ENCODE measurements at places on chromosomes 16 and 17.

- DNase-seq, result no peak
These were observed 111.8 kb downstream of the SDK2 start for GRCh38 chr17:73532421-73532901.

DNA sequence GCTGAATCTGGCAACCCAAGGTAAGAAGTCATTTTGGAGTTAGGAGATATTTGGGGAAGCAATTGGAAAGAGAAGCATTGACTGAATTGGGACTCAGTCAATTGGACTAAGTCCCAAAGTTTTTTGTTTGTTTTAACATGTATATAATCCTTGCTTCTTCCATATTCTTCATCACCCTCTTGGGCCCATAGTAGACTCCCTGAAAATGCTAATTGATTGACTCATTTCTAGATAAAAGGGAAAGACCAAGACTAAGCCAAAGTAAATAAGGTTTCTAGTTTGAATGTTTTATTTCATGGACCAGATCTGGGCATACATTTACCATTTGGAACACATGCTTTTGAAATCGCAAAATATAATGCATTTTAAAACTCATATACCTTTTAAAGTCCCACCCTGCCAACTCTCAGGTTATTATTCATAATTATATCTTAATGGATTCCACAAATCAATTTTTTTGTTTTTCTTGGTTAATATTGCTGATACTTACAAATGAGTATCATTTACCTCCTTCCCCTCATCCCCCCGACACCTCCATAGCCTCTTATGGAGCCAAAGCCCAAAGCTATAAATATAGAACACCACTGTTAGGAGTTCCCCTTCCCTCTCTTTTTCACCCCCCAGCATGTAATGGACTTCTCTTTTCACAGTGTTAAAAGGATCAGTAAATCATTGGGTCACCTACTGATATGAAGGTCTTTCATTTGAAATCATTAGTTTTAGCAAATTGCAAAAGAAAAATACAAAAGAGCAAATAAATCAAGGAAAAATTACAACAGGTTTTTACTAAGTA is 674.0 kb upstream of the SOX9 start:
- no peak for DNase-seq

- DNase-seq, result no peak
These were observed 14.6 kb upstream of the CPPED1 start for GRCh38 chr16:12818326-12818725.

GRCh38 chr17:73683771-73684170 is 39.5 kb upstream of the SDK2 start:
- DNase-seq, result no peak

GRCh38 chr17:18368946-18369345 is 5.6 kb upstream of the SHMT1 start:
- DNase-seq, result peak; percentile 6

DNA sequence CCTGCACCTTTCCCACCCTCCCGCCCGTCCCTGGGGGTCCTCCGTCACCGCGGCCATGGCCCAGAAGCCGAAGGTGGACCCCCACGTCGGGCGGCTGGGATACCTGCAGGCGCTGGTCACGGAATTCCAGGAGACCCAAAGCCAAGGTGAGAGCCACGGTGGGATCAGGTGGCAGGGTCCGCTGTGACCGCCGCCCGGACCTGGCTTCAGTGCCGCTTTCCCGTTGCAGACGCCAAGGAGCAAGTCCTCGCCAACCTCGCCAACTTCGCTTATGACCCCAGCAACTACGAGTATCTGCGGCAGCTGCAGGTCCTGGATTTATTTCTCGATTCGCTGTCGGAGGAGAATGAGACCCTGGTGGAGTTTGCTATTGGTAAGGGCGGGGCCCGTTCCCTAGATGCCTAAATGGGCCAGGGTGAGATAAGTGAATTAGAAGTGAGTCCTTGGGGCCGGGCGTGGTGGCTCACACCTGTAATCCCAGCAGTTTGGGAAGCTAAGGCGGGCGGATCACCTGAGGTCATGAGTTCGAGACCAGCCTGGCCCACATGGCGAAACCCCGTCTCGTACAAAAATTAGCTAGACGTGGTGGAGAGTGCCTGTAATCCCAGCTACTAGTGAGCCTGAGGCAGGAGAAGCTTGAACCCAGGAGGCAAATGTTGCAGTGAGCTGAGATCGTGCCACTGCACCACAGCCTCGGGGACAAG is 617 bp downstream of the ARMC7 start:
- DNase-seq, result no peak

GRCh38 chr17:7241783-7242716 is at the start of gene GABARAP:
Gene GABARAP (minus strand): TSS chr17:7242449. CDS start chr17:7242330, 119 bp downstream.
- DNase-seq, result peak; percentile 88

DNA sequence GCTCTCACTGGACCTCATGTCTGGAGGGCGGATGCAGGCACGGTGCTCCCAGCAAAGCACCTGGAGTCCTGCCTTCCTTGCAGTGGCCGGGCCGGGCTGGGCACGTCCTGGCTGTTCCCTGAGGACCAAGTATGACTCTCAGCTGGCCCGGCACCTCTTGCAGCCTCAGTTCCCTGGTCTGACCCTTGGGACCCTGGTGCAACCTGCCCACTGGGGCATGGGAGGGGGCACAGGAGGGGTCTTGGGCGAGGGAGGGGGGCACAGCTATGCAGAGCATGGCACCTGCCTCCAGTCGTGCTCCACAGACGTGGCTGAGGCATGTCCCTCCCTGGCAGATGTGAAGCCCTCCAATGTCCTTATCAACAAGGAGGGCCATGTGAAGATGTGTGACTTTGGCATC is 19.6 kb downstream of the MAP2K3 start:
- no peak for DNase-seq

GRCh38 chr17:5361426-5361825 is 58.0 kb downstream of the NUP88 start:
- DNase-seq, result no peak

GRCh38 chr16:2841606-2842339 is 11.7 kb downstream of the ZG16B start:
- no peak for DNase-seq

DNA sequence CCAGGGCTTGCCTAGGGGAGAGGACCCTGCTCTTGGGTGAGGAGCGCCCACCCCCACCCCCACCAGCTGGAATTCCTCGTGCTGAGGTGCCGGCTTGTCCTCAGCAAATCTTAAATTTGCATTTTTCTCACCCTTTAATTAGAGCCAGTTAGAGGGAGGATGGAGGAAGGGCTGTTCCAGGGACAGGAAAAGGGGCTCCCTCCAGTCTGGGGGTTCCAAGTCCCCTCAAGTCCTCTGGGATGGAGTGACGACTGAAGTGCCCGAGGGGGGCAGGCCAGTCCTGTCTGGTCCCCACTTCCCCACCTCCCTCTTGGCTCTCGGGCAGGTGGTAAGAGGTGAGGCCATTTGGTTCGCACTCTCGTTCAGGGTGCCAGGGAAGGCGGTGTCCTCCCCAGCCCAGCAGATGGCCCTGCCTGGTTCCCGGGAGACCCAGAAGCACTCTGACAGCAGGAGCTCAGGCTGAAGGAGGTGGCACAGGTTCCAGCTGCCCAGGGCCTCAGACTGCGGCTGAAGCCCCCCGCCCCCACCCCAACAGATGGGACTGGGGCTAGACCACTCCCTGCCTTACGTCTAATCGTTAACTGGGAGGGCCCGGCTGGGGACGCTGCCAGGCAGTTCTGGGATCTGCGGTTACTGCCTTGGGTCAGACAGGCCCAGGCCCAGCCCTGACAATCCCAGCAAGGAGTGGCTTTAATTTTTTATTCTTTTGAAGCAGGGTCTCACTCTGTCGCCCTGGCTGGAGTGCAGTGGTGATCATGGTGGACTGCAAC is 2.2 kb downstream of the RAB26 start:
- peak; percentile 13 for DNase-seq

GRCh38 chr17:65800655-65801054 is 239.2 kb upstream of the AXIN2 start:
- DNase-seq, result no peak

GRCh38 chr17:3892095-3892998 is 506 bp downstream of the CAMKK1 start:
- peak; percentile 63 for DNase-seq

DNA sequence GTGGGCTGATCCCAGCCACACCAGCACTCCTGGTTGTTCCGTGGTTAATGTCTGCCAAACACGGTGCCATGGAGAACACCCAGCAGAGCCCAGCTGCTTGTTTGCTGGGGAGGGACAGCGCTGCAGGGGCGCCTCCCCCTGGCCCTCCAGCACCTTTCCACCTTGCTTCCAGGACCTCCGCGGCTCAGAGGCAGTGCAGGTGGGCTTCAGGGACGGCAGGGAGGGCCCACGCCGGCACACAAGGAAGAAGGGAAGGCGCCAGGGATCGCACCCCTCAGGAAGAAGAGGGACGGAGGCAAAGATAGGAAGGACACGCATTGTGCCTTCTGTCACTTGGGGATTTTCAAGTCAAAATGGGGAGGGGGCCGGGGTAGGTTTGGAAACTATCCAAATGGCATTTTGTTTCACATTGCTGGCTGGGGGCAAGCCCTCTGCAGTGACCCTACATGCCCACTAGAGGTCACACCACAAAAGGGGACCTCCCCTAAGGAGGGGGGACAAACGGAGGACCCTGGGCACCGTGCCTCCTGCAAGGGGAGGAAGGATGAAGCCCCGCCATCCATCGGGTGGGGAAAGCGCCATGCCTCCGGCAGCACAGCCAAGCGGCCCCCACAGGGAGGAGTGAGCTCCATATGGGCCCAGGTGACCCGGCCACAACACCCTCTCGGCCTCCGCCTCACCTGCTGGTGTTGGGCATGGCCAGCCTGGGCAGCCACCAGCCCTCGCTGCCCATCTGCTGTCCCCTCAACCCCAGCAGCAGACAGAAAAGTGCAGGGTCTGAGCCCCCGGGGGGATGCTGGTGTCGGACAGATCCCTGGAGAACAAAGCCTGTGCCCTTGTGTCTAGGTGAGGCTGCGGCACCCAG is 7.5 kb upstream of the C16orf95 start:
- peak; percentile 11 for DNase-seq

DNA sequence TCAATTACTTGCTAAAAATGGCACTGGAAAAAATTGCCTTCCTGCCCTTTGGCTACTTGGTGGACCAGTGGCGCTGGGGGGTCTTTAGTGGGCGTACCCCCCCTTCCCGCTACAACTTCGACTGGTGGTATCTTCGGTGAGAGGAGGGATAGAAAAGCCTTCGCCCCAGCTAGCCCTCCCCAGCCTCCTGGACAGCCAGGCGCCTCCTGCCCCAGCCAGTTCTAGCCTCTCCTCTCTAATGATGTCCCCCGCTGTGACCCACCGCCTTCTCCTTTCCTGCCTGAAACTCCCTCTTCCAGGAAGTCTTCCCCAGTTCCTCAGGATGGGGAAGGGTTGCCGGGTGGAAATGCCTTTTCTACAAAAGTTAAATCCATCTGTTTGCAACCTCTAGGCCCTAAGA is 6.2 kb downstream of the ACE start:
- no peak for DNase-seq

DNA sequence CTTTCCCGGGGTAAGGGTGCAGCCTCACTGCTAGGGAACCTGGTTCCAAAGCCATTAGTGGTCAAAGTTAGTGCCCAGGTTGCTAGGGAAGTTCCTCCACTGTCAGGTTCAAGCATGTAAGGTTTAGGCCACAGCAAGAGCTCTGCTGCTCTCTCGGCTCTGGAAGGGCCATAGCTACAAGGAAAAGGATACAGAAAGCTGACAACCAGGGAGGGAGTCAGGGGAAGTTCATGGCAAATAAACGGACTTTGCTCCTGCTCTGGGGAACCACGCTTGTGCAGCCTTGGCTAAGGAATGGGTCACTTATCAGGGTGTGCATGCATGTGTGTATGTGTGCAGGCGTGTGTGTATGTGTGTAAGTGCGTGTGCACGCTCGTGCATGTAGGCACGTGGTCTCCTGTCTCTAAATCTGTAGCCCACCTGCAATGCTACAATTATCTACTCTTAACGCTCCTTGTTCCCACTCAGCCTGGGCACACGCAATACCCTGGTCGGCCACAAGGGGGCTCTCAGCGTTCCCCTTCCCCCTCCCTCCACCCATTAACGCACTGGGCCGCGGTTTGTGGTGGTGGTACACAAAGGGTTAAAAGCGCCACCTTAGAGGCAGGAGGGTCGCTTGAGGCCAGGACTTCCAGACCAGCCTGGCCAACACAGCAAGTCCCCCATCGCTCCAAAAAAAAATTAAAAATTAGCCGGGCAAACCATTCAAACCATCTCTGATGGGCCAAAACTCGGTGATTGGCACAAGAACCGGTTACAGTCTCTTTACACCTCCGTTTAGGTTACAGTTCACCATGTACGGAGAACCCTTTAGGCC is 48.4 kb upstream of the KDM8 start:
- peak; percentile 15 for DNase-seq

GRCh38 chr16:73321853-73322252 is 273.9 kb upstream of the ZFHX3 start:
- DNase-seq, result no peak

DNA sequence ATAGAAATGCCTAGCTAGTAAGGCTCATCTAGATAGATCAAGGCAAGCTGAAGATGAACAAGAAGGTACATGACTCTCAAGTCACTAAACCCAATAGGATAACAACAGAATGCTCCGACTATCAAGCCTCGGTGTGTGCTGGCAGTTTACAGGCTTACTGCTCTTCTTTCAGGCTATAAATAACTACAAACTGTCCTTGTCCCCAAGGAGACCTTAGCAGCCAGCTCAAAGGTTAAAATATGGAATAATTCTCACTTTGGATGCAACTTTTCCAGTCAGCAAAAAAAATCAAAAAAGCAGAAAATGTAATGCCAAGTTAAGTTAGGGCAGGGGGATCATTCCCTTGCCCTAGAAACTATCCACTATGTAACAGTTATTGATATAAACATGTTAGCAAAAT is 44.6 kb downstream of the SPOP start:
- no peak for DNase-seq

DNA sequence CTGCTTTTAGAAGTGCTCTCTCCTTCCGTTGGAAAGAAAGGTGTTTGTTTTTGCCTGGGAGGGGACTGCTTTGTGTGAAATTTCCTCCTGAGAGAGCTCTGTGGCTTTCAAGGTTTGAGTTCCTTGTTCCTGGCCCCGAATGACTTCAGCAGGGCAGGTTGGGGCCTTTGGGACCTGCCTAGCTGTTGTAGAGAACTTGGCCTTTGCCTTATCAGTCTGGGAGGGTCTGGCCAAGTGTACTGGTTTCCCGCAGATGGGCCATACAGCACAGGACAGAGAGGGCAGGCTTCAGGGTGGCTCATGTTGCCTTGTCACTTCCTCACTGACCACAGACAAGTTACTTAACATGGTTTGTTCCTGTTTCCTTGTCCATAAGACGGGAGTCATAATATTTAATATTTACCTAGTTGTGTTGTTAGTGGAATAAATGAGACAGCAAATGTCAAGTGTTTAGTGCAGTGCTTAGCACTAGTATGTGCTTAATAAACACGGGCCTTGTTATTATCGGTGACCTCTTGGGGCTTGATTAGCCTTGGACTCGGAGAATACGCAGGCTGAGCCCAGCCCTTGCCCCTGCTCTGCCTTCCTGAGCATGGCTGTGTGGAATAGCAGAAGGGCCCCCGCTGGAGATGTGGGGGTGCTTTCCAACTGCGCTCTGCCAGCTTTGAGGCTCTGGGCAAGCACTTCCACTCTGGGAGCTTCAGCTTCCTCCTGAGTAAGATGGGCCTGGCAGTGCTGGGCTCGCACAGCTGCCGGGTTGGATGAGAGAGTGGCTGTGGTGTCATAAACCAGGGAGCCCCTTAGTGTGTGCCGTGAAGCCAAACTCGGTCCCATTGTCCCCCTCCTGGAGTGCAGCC is 6.6 kb downstream of the PRSS8 start:
- no peak for DNase-seq

GRCh38 chr17:42287977-42288802 is at the start of gene STAT5A:
Gene STAT5A (plus strand): TSS chr17:42288498. CDS start chr17:42289412, 914 bp downstream.
- peak; percentile 89 for DNase-seq

GRCh38 chr16:10031955-10032354 is 150.3 kb downstream of the GRIN2A start:
- no peak for DNase-seq

- DNase-seq, result peak; percentile 51
These were observed 82.6 kb downstream of the NOG start for GRCh38 chr17:56675876-56676660.

- no peak for DNase-seq
These were observed 759 bp upstream of the TP53I13 start for GRCh38 chr17:29567554-29568330.

Measured in amniotic epithelial cell (primary cell).